ENCODE measurements at places on chromosomes 5 and 9.
A peak's percentile ranks its signal among the peaks of the same experiment; 100 is the strongest.

DNA sequence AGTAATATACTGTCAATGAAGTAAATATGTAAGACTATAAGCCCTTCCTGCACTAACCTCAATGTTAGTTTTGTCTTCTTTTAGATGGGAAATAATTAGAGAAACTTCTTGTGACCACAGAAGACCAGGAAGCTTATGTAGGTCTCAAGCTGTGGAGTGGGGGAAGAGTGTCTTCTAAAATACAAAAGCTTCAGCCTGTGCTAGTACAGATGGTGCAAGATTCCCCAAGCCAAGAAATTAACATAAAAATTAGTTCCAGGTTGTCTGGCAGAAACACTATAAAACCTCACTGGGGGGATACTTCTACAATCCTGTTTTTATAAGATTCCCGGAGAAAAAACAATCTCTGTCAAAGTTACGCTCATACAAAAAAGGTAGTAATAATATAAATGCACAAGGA lies 103.6 kb downstream of the FNBP1 start:
- DNase-seq, result no peak

DNA sequence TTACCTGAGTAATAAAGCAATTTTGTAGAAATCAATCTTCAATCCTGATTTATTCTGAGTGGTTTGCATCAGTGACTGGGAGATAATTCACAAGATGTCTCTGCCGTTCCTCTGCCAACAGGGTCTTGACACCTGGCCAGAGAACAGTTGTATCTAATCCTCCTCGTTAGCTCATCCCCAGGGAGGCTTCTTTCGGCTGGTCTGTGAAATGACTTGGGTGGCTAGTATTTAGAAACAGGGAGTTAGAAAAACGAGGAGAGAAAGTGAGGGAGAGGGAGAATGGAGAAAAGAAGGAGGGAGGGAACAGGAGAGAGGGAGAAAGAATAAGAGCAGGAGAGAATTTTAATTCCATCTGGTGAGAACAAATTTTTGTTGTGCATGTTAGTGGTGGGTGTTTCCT lies 600.2 kb upstream of the TLE4 start:
- no peak for DNase-seq

DNA sequence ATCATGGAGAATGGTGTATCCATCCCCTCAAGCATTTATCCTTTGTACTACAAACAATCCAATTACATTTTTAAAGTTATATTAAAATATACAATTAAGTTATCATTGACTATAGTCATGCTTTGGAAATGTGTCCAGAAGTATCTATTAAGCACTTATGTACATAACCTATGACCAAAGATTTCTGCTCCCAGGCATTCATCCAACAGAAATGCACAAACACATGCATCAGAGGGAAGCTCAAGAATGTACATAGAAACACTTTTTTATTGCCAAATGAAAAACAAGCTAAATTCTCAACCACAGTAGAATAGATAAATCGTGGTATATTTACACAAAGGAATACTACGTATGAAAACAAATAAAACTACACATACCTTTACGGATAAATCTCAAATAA lies 700.5 kb upstream of the ZNF608 start:
- no peak for DNase-seq

DNA sequence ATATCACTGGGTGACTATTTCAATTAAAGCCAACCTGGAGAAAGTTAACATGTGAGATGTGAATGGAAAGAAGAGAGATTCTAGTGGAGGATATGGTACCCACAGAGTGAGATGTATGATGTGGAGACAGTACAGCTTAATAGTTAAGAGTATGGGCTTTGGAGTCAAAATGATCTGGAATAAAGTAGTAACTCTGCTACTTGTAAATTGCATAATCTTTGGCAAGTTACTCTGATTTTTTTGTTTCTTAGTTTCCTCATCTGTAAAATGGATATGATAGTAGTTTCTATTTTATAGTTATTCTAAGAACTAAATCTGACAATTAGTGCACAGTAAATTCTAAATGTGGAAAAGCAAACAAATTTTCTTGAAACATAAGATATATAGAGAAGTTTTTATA lies 79.2 kb downstream of the ISOC1 start:
- DNase-seq, result no peak

- DNase-seq, result no peak
Observed at GRCh38 chr9:135879237-135879601, 28.1 kb downstream of the CAMSAP1 start.

DNA sequence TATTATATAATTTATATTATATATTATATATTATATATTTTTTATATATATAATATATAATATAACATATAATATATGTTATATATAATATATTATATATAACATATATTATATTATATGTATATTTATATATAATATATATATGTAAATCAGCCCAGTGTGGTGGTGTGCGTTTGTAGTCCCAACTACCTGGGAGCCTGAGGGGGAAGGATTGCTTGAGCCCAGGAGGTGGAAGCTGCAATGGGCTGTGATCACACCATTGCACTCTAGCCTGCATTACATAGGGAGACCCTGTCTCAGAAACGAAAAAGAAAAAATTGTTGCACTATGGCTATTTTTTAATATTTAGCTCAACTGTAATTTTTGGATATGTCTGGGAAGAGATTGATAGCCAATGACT lies 52.4 kb downstream of the NSD1 start:
- no peak for DNase-seq

GRCh38 chr5:55176176-55176818 lies 3.3 kb upstream of the CDC20B start:
- no peak for DNase-seq

GRCh38 chr5:119878712-119879111 lies 249.4 kb downstream of the FAM170A start:
- DNase-seq, result no peak

GRCh38 chr5:148957591-148958202 lies 105.2 kb downstream of the SH3TC2 start:
- DNase-seq, result peak; percentile 35

DNA sequence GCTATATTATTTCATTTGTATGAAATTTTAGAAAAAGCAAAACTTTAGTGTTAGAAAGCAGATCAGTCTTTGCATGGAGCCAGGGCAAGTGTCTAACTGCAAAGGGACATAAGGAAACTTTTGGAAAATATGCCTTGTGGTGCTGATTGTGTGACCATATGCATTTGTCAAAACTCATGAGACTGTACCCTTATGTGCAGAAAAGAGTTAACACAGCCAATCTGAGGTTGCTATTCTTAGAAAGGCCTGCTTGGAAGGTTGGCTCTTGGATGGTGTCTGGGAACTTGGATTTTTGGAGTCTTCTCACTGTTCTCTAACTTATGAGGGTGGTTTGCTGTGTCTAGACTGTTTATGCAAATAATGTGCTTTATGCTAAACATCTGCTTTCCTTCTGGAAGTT lies 76.6 kb downstream of the SNX18 start:
- DNase-seq, result no peak

- no peak for DNase-seq
Observed at GRCh38 chr9:70577671-70578070, 163.2 kb upstream of the KLF9 start.

GRCh38 chr9:34185778-34186551 lies 7.1 kb downstream of the UBAP1 start:
- no peak for DNase-seq

DNA sequence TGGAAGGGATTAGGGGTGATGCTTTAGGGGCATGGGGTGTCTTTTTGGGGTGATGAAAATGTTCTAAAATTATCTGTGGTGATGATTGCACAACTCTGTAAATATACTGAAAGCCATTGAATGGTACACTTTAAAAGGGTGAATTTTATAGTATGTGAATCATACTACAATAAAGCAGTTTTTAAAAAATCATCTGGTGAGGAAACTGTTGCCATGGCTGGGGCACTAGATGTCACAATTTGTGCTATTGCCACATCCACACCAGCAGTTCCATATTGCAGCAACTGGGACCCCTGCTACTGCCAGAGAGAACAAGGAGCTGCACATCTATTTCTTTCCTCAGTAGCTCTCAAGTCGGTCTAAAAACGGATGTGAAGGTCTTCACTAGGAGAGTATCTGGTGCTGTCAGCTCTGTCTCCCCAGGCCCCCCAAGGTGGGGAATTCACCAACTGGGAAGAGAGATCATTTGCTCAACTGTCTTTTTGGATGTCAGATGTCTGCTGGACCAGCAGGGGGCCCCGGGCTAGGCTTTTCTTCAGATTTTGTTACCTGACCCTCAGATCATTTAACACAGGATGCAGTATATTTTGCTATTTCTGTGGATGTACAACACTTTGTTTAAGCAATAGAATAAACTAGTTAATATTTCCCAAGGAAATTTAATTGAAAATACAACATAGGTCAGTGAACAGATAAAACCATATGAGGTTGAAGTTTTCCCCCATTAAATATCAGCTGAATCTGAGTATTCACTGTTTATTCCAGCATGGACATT lies 13.2 kb downstream of the CMYA5 start:
- peak; percentile 11 for DNase-seq

DNA sequence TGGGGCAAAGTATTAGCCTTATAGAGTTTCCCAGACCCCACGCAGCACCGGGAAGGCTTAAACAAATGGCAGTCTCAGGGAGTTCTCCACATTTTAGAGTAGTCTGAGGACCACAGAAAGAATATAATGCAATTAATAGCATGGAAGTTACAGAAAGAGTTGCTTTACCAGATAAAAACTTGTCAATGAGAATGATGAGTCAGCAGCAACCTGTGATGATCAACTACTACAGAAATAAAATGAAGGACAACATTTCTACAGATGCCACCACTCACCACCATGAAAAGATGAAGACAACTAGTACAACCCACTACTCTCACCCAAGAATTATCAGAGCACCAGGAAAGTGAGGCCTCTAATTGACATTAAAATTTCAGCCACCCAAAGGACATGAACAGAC lies 120.7 kb downstream of the NR2F1-AS1 start:
- DNase-seq, result no peak

DNA sequence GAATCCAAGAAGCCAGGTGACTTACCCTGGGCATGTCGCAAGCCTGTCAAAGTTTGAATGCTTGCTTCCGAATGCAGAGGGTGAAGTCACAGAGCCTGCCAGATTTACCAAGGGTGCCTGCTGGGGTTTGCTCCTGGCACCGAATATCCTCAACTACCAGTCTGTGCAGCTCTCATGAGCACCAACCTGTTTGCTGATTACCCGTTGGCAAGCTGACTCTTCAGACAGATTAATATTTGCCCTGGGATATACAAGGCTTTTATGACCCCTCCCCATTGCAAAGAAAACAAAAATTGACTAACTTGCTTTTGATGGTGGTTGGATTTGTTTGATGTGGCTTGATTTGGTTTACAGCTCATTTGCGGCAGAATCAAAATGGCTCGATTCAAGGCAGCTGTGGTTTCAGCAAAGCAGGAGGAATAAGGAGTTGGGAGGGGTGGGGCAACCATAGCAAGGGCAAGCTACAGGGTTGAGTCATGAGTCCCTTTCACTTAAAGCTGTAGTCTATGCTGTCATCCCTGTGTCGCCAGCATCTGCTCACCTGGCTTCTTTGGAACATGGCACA lies 82.3 kb upstream of the AGXT2 start:
- peak; percentile 57 for DNase-seq

GRCh38 chr9:137312852-137313325 lies 10.8 kb upstream of the NRARP start:
- DNase-seq, result no peak

DNA sequence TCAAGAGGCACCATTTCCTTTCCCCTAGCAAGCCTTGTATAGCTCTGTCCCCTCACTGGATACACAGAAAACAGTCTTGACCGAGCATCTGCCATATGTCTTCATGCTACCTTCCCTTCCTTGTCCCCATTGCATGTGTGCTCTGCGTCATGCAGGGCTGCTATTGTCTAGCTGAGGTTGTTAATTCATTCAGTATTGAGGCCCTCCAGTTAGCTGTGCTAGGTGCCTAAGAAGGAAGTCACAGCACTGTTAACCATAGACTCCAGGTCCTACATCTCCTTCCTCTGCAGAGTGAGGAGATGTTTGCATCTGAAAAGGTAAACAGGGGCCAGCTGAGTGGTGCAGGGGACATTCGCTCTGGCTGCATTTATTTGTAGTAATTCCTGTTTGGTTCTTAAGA lies 48.2 kb downstream of the SLC1A3 start:
- no peak for DNase-seq

- DNase-seq, result no peak
Observed at GRCh38 chr9:134683714-134684374, 42.2 kb downstream of the COL5A1 start.

DNA sequence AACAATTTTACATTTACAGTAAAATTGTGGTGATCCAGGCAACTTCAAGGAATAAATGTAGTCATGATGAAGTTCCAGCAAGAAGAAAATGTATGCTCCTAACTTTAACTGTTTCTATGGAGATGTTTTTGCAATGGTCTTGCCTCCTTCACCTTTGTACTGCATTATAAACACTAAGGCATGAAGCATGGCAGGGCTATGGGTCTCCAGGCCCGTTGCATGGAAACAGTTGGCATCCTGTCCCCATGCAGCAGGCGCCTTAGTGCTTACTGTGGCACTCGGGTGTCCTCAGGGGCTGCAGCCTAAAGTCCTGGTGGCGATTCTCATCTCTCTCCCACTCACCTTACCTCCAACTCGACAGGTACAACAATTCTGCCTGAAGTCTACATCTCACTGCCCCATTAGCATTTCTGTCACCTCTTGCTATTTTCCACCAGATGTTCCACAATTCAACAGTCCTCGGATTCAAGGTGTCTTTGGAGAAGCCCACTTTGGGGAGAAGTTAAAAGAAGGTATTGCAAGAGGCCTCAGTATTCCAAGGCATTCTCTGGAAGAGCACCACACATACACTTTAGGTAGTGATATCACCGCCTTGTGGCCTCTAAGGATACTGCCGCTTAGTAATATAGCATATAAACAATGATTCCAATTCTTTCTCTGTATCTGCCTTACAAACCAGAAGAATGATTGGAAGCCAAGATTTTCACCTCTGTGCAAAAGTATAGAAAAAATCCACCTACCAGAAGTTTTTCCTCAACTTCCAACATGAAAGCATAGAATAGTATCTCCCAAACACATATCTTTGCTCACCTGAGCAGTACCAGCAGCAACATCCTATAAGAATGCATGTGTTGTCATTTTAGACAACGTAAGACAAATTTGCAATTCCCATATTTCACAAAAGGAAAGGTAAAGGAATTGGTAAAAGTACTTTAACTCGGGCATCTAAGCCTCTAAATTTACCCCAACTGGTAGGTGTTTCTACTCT lies 5.1 kb downstream of the LIFR start:
- no peak for DNase-seq

GRCh38 chr9:99720455-99721050 lies 101.1 kb upstream of the NR4A3 start:
- DNase-seq, result no peak

DNA sequence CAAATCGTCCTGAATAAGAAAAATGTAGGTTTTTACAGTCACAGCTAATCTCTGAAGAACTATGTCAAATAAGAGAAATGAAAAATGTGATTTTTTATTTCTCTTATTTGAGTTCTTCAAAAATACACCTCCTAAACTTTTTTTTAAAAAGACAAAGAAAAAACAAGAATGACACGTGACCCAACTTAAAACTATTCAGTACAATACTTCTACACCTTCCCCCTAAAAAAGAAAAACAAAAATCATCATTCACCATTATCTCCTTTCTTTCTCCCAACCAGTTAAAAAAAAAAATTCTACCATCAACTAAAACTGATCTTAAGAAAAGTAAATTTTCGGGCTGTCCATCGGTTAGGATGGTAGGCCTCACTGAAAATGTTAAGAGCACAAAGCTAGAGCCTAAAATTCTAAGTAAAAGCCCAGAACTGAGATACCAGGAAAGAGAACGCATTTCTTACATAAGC lies 2.1 kb downstream of the RNF145 start:
- no peak for DNase-seq
